ENCODE measurements at places on chromosomes 11 and 22. TPM values are rescaled to one million over a fixed set of nuclear protein-coding genes. Genes with fewer than 3 reads are reported as not detected.

Gene MRGPRX3
- total RNA-seq, result not detected

GRCh38 chr11:37406651-37407050, 808.6 kb upstream of the RAG2 start:
- no peak for DNase-seq

- no peak for DNase-seq
Measured at GRCh38 chr22:37057796-37058510, 6.4 kb downstream of the KCTD17 start.

- peak; percentile 59 for DNase-seq
Measured at GRCh38 chr11:119481667-119482400, 58.9 kb upstream of the THY1 start.

- DNase-seq, result no peak
Measured at GRCh38 chr11:35548925-35549561, 23.6 kb upstream of the PAMR1 start.

Data from heart left ventricle (tissue), 16 donors.